Suppressor macrophage treated with lipopolysaccharide for 1 hour (primary cell): ENCODE measurements at places on chromosomes 3 and 15.

DNA sequence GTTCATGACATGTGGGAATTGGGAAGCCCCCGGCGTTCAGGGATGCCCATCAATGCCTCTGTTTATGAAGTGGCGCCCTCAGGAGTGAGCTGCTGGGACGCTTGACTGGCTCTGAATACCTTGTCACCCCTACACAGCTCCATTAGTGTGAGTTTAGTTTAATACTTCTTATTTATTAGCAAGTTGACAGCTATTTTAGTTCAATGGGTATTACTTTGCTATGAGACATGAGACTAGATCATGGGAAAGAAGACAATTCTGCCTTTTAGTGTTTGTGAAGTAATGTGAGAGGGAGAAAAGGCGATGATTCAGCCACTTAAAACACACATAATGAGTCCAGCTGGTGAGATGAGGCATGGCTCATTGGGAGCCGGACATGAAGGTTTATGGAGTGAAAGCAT lies 678.5 kb downstream of the NR2F2 start:
- DNase-seq = no peak

DNA sequence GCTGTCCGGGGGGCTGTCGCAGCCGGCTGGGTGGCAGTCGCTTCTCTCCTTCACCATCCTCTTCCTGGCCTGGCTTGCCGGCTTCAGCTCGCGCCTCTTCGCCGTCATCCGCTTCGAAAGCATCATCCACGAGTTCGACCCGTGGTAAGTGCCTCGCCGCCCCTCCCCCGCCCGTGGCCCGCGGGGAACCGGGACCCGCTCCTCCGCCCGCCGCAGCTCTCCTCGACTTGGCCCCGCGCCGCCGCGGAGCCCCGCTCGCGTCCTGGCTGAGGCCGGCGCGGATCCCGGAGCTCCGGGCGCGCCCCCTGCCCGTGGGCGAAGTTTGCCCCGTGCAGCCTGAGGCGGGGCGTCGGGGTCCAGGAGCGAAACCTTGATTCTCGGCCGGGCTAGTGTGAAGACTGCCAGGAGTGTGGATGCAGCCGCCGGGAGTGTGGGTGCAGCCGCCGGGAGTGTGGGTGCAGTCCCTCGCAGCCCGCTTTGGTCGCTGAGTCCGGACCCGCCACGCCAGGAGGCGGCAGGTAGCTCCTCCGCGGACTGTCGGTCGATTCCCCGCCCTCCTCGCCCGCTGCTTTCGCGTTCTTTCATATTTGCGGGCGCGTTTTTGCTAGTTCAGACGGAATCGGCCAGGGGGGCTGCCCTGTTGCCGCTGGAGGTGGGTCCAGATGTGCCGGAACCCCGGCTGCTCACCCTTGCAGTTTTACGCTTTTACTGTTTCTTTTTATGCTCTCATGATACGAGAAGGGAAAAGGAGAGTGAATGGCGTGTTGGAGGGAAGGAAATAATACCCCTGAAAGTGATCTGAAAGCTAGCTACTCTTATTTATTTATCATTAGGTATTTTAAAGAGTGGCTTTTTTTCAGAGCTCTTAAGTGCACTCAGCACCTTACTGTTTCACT lies 692 bp downstream of the STT3B start:
- peak; percentile 58 for DNase-seq

GRCh38 chr15:27268923-27269322 lies 297.9 kb downstream of the GABRG3 start:
- DNase-seq = no peak

- DNase-seq = peak; percentile 57
Measured at GRCh38 chr3:129954514-129954913, 20.0 kb upstream of the TRH start.

DNA sequence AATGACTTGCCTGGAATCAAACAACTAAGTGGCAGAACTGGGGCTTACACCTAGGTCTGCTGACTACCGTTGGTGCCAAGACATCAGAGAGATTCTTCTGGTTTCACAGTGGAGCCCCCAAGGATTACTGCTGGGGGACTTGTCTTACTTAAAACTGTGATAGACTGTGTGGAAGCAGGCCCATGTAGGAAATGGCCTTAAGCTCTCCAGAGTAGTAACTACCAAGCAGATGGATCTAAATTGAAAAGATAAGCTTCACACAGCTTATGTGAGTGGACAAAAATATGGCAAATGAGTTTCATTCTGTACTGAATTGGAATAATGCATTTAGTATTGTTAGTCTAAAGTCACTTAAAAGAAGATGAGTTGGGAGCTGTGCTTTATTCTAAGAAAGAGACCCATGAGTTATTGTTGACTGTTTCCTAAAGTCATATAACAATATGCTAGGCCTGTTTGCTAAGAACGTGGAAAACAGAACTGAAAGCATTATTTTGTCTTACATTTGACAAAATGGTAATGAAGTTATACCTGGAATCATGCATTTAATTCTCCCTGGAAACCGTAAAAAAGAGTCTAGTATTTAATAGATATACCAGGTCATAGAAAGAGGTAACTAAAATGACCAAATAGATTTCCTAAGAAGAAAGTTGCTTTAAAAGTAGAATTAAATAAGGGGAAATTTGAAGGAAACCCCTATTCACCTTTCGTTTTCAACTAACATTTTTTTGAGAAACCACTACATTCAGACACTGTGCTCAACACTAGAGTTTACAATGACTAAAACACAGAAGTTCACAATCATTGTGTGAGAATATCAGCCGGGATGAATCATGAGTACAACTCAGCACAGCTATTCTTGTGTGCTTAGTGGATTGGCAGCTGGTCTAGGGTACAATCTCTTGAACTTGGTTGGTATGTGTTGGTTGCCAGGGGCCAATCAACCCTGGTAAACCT lies 13.0 kb upstream of the MAPK6 start:
- peak; percentile 76 for DNase-seq

- DNase-seq = no peak
Measured at GRCh38 chr3:111616417-111617105, 21.4 kb upstream of the ZBED2 start.

GRCh38 chr3:9826815-9827573 lies 16.8 kb downstream of the RPUSD3 start:
- DNase-seq = peak; percentile 31

DNA sequence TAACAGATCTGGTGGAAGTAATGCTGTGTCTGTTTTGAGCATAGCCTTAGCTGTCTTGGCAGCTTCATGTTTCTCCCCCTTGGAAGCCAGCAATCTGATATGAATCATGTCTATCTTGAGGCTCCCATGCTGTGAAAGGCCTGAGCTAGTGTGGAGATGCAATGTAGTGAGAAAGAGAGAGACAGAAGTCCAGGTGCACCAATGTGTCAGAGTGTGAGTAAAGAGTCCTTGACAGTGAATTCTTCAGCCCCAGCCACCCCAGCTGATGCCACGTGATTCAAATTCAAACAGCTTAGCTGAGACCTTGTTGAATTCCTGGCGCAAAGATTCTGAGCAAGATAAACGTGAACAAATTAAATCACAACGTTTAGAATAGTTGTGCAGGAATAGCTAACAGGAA lies 704.2 kb downstream of the EDEM1 start:
- no peak for DNase-seq

GRCh38 chr3:56269755-56270535 lies 198.3 kb downstream of the ERC2 start:
- no peak for DNase-seq

GRCh38 chr15:52394118-52394517 lies 98.5 kb upstream of the MYO5C start:
- DNase-seq = no peak

DNA sequence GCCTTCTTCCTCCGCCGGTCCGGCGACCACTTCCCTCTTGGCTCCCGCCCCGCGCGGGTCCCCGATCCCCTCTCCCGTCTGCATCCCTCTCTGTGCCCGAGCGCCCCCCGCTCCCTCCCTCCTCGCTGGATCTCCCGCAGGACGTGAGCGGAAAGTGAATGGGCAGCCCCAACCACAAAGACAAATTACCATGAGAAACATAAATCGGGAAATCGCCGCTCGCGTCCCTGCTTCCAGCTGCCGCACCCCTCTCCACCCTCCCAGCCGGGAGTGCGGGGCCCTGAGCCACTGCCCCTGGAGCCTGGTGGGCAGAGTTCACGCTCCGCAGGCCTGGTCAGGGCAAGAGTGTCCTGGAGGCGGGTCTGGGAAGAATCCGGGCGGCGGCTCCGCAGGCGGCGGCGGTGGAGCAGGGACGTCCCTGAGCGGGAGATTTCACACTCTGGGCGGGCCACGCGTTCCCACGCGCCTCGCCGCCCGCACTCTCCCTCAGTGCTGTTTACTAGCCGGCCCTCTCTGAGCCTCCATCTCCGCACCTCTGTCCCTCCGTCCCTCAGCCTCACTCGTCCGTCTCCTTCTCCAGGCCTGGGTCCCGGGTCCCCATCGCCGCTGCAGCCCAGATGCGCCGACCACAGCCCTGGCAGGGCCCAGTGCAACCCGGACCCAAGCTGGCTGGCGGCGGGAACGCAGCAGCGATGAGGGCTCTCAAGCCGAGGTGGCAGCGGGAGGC lies 835 bp downstream of the SEMA5B start:
- DNase-seq = peak; percentile 69

- no peak for DNase-seq
Measured at GRCh38 chr3:58308728-58309127, 2.4 kb downstream of the HTD2 start.

DNA sequence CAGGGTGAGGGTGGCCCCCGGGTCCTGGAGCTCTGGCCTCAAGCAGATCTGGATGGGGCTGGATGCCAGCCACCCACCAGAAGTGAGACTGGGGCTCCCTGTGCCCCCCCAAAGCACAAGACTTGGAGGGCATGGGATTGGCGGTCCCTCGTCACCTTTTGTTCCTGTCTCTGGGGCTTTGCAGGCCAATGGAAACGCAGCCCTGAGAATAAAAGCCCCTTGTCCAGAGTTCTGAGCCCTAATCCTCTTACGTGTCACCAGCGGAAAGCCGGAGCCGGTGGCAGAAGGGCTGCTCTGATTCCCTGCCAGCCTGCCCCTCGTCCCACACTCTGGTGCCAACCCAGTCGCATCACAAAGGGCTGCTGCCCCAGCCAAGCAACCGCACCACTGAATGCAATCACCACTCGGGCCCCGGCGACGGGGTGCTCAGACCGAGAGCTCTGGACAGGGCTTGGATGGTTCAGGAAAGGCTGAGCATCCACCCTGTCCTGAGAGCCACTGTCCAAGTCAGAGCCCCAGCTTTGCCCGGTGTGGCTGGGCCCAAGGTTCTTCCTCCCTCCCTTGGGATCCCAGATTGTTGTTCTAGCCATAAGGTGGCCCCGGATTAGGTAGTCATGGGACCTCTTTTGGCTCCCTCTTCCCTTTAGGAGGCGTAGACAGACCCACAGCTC lies 22.8 kb upstream of the ELP6 start:
- peak; percentile 16 for DNase-seq

DNA sequence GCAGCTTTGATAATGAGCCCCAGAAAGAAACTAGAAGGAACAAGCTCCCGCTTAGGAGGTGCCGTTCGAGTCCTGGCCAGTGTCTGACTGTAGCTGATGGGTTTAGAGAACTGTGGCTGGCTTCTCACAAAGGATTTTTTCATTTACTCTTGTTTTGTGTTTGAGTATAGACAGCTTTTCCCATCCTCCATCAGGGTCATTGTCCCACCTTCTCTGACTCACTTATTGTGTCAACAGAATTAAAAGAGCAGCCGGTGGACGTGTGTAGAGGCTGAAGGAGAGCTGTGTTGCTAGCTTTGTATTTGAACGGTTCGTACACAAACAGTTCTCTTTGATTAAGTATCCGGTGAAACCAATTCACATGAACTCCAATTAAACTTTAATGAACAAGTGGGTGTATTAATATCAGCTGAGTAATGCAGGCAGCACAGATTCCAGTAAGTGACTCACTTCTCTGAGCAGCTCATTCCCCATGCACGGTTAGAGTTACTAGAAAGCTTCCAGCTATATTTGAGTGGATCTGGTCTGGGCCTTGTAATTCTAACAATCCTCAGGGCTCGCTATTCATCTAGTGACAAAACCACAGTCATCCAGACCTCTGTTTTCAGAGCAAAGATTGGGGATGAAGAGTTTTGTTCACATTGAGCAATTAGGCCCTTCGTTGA lies 141.0 kb downstream of the LPP start:
- DNase-seq = peak; percentile 83

DNA sequence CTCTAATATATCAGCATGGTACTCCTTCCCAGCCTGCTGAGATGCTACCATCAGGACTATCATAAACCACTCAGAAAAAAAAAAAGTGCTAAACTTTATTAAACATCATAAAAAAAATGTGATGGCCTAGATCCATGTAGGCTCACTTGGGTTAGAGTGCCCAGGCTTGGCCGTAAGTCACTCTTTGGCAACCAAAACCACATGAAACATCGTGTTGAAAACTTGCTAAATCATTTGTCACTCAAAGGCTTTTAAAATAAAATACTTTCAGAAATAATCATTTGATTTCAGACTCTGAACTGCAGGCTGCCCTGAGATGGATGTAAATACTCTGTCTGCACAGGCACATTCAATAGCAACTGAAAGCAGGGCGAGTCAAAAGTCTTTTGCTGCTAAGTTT lies 78.4 kb upstream of the WNT5A start:
- no peak for DNase-seq

GRCh38 chr3:125212091-125212508 lies 448 bp downstream of the SLC12A8 start:
- no peak for DNase-seq

DNA sequence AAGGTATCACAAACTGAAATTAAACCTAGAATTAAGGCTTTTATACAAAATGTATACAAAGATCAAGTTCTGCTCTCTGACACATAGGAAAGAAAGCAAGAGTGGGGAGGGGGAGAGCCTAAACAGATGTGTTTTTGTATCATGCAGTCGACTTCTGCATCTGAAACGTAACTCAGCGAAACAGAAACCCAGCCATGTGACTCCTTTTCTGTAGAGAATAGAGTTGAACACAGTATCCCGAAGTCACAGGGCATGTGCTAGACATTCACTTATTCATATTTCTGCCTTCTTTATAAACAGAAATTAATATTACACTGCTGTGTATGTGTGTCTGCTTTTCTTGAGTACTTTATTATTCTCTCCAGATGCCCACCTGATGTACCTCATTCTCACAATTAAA lies 121.0 kb downstream of the PDZRN3 start:
- no peak for DNase-seq

- DNase-seq = no peak
Measured at GRCh38 chr15:39804026-39804425, 21.4 kb upstream of the FSIP1 start.

- no peak for DNase-seq
Measured at GRCh38 chr3:10763817-10764258, 52.2 kb upstream of the SLC6A11 start.

- DNase-seq = no peak
Measured at GRCh38 chr3:49271047-49271446, 6.0 kb downstream of the C3orf62 start.

- no peak for DNase-seq
Measured at GRCh38 chr3:145889730-145890129, 271.3 kb downstream of the PLOD2 start.

DNA sequence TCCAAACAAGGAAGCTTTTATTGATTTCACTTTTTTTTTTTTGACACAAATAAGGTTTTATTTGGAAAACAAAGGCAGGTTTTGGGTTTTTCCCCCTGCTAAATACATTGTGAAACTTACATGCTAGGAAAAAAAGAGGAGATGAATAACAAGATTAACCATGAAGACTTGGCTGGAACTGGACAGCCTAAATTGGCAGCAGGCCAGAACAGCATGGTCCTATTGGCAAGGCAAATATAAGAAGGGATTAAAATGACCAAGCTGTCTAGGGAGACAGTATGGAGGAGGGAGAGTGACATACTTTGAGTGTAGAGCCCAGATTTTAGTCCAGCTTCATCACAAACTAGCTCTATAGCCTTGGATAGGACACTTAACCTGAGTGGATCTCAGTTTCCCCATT lies 63.9 kb upstream of the BBX start:
- DNase-seq = no peak
